ENCODE measurements at places on chromosomes 11 and 22.

GRCh38 chr11:46649180-46649738 is 31.9 kb downstream of the ATG13 start:
- DNase-seq = no peak

DNA sequence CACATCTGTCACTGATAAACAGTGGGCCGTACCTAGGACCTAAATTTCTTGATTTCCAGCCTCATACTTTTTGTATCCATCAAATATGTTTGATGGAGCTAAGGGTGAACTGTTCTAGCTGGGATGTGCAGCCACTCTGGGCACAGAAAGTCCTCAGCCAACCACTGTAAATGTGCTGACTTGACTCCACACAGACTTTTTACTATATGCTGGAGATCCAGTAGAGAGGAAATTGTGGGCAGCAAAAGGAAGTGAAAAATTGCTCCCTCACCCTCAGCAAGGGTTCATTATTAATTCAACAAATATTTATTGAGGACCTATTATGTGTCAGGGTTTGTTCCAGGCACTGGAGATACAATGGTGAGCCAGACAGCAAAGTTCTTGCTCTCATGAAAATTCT is 54.2 kb upstream of the AMPD3 start:
- no peak for DNase-seq

- DNase-seq = no peak
These were observed 81.2 kb downstream of the RASSF10 start for GRCh38 chr11:13090228-13090708.

- no peak for DNase-seq
These were observed 30.3 kb downstream of the TNKS1BP1 start for GRCh38 chr11:57294225-57295131.

- no peak for DNase-seq
These were observed 27.9 kb downstream of the PRMT3 start for GRCh38 chr11:20415432-20415831.

GRCh38 chr11:86150847-86151173 is 81.9 kb upstream of the PICALM start:
- DNase-seq = no peak

GRCh38 chr11:65329478-65329877 is 4.2 kb upstream of the DPF2 start:
- no peak for DNase-seq

DNA sequence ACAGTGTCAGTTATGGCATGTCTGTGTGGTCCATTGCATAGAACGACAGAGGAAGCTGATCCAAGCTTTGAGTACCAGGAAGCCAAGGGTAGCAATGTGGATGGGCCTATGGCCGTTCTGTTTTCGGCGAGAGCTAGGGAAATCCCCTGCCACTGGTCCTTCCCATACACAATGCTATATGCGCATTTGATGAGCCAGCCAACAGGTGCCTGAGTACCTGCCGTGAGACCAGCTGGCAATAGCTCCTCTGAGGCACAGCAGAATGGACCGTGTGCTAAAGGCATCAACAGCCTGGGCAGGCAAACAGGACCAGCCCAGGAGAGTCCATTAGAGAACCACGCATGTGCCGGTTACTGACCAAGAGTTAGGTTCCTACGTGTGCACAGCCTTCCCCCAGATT is 753.0 kb downstream of the NTM start:
- no peak for DNase-seq

GRCh38 chr11:44243595-44244343 is 66.2 kb downstream of the ALX4 start:
- no peak for DNase-seq

DNA sequence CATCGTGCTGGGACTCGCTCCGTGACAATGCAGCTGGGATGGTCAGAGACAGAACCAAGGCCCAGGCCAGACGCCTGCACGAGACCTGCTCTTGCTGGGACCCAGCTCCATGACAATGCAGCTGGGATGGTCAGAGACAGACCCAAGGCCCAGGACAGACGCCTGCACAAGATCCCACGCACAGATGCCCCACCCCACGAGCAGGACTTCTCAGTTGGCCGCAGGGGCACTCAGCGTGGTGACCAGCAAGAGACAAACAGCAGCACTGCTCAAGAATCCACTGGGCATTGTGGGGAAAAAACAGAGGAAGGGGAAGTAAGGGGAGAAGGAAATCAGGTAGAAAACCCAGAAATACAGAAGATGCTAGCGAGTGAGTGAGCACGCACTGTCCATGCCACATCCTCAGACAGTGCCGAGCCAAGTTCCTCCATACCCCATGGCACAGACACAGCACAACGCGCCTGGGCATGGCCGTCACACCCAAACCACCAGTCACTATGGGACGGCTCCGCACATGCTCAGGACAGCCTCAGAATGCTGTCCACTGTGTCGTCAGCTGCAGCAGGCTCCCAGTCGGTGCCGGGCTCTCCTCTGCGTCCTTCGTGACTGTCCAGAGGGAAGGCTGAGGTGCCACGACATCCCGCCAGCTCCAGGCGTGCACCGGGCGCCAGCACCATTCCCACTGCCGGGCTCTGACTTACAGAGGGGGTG is 44.5 kb downstream of the BRD1 start:
- DNase-seq = no peak

DNA sequence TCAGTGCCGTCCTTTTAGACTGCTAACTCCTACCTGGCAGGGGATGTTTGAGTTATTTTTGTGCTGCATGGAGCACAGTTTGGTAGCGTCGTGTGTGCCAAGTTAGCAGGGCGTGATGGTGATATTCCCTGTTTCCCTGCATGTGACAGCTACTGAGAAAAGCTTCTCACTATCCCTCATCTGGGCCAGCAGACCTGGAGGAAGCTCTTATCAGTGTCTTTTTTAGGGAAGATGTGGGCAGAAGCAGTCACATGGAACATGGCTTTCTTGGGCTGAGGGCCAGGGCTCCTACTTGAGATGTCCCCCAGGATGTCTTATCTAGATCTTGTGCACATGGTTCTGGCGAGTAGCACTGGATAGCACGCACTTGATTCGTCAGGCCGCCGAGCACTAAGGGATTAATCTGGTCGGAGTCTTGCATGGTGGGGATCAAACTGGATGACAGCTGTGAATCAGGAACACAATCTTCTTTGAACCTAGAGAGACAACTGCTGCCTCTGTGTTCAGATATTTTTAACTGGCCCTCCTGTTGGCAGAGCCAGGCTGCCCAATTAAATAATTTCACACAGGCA is 33.8 kb downstream of the TECTA start:
- no peak for DNase-seq

DNA sequence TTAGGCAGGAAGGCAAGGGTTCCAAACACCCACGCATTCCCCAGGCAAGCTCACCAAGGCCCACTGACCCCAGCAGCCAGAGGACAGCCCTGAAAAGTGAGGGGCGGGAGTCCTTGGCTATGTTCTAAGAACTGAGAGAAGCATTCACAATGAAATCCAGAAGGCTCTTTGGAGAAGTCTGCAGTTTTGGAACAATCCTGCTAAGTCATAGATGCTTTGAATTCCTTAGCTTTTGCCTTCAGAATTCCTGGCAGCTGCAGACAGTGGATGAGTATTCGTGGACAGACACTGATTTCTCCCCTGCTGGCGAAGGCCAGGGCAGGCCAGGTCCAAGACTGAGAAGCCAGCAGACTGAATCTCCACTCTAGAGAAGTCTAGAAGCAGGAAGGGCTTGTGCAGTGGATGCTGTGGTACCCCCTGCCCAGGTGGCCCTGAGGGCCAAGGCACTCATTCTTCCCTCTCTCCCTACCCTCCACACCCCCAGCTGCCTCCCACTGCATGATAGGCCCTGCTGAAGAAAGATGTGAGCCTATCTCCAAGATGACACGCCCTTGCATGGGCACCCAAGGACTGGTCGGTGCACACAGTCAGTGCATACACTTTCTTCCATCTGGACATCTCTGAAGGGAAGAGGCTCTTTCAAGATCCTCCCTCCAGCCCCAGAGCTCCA is 133.2 kb upstream of the TEAD1 start:
- DNase-seq = no peak

GRCh38 chr11:7696424-7696823 is 9.9 kb downstream of the OVCH2 start:
- DNase-seq = no peak

DNA sequence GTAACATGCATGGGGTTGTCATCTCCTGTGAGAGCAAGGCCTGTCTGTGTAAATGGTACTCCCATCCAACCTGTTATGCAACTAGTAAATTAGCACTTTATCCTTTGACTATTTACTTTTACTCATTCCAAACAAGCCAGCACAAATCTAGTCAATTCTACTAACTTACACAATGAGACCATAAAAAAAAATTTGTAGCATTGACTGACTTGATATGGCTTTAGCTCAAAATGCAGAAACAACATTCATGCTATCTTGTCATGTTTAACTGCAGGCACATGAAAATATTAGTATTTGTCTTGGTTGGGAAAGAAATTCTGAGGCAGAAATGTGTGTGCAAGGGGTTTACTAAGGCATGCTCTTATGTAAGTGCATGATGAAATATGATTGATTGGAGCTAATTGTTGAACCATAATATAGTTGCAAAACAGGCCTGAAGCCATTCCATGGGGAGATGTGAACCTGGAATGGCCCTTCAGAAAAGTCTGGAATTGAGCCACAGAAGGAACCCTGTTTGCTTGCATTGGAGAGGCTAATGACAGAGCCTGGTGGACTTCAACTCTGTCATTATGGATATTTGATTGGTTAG is 2.5 kb downstream of the SLC22A25 start:
- DNase-seq = no peak

GRCh38 chr22:22892096-22893052 is 4.8 kb downstream of the IGLL5 start:
- no peak for DNase-seq

DNA sequence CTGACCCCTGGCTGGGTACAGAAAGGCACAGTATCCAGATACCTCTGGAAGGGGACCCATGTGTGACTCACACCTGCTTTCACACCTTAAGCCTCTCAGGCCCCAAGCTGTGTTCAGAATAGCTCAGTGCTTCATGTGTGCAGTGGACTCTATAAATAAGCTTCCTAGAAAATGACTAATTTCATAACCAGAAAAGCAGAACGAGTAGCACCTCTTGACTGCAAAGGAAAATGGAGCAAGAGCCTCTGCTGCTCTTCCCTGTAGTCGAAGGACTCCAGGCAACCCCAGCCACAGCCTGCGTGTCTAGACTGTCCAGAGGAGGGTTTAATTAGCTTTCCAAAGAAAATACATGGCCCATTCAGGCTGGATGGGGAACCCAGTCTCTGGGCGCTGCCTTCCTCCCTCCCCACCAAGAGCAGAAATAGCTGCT is 23.1 kb downstream of the PTPN5 start:
- DNase-seq = no peak

DNA sequence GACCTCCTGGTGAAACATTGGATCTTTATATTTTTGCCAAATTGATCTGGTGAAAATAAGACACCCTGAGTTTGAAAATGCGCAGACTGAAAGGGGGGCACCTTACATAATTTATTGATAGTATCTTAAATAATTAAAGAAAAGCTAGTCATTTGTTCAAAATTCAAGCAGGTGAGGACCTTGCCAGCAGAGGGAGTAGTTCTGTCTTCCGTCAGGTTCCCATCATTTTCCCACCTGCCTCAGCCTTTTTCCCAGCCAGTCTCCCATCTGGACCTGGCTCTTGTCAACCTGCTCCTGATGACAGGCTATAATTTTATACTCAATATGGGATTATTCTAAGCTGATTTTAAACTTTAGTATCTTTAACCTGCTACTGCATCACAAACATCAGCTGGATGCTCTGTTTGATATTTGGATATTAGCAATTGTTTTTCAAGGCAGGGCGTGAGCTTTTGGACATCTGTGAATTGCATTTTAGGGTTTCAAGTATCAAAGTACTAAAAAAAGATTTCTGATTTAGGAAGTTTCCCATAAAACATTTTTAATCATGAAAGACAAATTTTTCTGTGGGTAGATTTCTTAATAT is 132.0 kb downstream of the ELP4 start:
- no peak for DNase-seq

DNA sequence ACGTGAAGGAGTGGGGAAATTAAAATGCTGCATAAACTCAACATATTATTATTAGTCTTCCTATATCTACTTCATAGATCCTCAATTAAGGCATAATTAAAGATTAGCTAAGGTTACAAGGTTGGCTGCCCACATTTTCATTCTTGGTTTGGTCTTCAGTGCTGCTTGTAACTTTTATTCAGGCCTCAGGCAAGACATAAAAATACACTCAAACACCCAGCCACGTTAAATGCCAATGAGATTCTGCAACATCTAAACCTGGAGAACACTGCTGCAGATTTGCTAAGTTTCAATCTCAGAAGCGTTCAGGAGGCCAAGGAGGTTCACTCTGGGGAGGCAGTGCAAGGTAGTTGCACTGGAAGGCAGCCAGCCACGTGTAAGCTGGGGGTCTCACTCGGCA is 358.7 kb upstream of the NARS2 start:
- no peak for DNase-seq

- DNase-seq = no peak
These were observed 658.0 kb downstream of the DLG2 start for GRCh38 chr11:84969103-84969502.

DNA sequence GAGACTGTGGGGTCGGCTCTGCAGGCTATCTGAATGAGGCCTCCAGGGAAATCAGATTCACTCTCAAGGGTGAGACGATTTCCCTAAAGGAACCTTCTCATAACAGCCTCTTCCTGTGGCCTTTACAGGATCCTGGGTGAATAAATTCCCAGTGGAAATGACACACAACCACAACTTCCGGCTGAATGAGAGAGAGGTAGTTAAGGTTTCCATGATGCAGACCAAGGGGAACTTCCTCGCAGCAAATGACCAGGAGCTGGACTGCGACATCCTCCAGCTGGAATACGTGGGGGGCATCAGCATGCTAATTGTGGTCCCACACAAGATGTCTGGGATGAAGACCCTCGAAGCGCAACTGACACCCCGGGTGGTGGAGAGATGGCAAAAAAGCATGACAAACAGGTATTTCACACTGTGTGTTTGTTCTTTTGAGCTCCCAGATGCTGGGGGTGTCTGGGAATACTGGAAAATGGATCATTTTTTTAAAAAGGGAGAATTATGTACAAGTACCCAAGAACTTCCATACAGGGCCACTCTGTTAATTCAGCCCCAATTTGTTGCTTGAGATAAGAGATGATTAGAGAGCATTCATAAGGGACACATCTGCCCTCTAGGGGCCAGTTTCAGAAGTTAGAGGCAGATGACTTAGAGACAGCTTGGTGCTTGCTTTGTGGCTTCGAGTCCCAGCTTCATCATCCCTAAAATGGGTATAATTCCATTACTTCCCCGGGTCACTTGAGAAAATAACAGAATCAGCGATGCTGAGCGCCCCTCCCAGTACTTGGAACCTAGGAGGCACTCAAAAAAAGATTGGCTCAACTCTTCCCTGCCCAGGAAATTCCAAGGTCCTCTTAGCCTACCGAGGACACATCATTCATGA is 10.2 kb downstream of the SERPIND1 start:
- DNase-seq = peak; percentile 52

DNA sequence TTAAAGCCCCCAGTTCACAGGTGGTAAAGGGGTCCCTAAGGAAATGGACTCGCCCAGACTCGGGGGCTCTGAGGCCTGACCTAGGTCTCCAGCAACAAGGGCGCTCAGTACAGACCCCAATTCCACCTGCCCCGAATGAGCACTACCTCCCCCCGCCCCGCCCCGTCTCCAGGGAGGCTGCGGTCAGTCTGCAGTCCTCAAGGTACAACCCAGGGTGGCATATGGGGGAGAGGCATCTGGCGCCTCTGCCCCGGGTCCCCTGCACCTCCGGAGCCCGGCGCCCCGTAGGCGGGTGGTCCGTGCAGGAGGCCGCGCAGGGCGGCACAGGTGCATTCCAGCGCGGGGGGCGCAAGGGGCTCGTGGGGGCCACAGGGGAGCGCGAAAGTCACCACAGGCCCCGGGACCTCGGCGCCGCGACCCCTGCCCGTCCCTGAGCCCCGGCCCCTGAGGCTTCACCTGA is 361 bp downstream of the CTSD start:
- no peak for DNase-seq
